Activated CD8-positive, alpha-beta T cell treated with anti-CD3 and anti-CD28 coated beads for 36 hours (primary cell): ENCODE measurements at places on chromosomes 16 and 17.

GRCh38 chr16:11914210-11915113 lies 1.3 kb downstream of the GSPT1 start:
- DNase-seq, result peak; percentile 66

GRCh38 chr17:32629563-32630190 lies 142.9 kb downstream of the CDK5R1 start:
- no peak for DNase-seq

GRCh38 chr17:38920374-38921291 lies 4.8 kb upstream of the LASP1NB start:
- no peak for DNase-seq

GRCh38 chr17:43701318-43701743 lies 39.6 kb upstream of the MEOX1 start:
- DNase-seq, result peak; percentile 88

DNA sequence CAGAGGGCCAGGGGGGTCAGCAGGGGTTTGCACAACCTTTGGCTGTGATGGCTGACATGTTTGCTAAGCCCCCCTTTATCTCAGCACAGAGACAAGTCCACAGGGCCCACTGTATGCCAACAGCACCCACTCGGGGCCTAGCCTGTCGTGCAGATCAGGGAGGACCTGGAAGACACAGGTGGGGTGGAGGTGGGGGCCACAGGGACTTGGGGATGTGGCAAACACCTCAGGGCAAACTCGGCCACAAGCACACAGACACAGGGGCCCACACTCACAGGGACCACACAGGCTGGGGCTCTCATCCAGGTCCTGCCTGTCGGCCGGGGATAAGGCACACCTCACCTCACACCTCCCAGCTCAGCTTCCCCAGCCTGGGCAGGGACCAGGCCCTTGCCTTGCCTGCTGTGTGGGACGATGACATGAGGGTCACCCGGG lies 87.9 kb downstream of the C16orf78 start:
- DNase-seq, result no peak

DNA sequence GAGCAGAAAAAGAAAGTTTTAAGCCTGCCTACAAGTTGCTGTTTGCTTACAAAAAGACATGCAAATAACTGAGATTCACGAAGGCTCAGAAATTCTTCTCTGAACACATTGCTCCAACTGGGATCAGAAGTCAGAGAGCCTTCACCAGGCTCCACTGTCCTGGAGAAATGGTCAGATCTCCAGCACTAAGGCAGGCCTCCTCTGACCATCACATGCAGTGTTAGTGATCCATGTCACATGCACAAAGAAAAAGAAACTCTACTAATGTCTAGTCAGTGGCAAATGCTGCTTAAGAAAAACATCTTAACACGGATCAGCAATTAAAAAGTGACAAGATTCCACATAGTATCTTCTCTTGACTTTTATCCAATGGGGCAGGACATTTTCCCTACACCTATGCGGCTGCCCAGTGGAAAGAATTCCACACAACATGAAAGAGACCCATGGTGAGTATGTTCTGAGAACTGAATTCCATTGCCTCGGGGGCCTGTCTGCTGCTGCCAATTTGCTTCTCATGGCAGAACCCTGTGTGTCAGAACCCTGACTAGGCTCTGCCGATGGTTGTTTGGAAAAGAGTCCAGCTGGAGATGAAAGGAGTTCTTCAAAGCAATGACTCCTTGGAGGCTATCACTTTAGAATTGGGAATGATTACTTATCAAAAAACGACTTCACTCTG lies 96.6 kb downstream of the HIC1 start:
- DNase-seq, result no peak

- DNase-seq, result no peak
Observed at GRCh38 chr17:49085565-49086315, 46.8 kb upstream of the B4GALNT2 start.

DNA sequence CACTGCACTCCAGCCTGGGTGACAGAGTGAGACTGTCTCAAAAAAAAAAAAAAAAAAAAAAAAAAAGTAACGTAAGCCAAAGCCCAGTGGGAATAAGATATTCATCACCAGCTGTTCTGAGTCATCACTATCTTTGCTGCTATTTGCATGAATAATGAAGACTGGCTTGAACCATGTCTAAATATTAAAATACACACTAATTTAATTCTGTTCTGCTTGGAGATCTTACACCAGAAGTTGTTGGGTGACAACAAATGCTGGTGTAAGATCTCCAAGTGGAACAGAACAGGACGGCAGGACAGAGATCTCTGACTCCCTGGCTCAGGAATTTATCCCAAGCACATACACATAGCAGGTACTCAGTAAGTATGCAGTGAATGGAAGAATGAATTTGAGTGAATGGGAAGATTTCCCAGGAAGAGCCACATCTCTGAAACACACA lies 19.6 kb downstream of the DNAH17 start:
- DNase-seq, result no peak
